ENCODE measurements at places on chromosomes 1 and 21.

- no peak for DNase-seq
Observed at GRCh38 chr1:214441119-214441518, 110.3 kb downstream of the PTPN14 start.

DNA sequence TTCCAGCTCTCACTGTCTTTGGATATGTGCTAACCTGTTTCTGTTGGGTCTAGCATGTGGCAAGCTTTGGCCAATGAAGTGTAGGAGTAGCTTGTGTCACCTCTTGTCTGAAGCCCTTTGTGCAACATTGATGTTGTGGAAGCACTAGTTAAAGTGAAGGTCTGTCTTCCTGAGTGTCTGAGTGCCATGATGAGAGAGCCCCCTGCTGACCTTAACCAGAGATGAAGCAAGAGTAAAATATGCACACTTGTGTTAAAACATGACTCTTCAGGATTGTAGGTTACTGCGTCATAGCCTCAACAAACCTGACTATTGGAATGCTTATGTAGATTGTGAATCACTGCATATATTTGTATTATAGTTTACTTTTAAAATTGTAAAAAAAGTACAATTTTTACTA, 103.7 kb downstream of the NCAM2 start:
- no peak for DNase-seq

DNA sequence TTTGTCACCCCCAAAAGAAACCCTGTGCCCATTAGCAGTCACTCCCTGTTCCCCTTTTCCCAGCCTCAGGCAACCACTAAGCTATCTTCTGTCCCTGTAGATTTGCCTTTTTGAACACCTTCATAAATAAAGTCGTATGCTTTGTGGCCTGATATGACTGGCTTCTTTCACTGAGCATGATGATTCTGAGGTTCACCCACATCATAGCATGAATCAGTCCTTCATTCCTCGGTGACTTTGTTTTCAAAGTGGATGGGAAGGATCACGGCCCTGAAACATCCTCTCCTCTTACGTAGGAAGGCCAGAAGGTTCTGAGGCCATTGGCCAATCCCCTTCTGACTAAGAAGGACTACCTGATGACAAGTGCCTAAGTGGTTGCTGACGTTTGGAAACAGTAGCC, 39.1 kb downstream of the NIPAL3 start:
- no peak for DNase-seq

DNA sequence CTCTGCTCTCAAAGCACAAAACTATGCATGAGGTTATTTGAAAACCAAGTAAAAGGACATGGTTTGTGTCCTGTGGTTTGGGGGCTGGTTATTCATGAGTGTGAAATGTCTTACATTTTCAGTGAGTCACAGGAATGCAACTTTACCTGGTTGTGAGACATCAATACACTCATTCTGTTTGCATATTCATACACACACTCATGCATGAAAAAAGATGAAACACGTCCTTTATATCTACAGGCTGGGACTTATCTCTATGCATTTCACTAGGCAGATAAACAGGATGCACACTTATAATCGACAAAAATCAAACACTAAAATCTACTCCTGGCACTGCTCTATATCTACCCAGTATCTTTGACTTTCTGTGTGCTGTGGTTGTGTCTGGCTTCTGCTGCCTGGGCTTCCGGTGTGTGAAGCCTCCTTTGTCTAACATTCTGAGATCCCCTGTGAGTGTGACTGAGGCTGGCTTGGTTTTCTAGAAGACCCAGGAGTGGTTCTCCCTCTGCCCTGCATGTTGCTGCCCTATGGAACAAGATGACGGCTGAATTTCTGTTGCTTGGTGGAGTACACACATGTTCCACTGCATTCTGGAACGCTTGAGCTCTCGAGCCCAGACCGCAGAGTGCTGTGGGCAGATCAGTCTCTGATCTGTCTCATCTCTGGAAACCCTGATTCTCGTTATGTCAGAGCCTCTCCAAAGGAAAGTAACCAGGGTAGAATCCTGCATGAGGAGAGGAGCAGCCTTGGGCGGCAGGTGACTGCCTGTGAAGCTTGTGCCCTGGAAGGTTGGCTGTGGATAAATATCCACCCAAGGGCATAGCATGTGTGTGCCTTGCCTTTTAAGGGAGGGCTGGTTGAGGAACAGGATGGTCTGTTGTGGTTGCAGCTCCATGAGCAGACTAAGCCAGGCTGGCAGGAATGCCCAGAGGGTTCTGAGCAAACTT, 19.7 kb upstream of the FASLG start:
- DNase-seq: no peak

DNA sequence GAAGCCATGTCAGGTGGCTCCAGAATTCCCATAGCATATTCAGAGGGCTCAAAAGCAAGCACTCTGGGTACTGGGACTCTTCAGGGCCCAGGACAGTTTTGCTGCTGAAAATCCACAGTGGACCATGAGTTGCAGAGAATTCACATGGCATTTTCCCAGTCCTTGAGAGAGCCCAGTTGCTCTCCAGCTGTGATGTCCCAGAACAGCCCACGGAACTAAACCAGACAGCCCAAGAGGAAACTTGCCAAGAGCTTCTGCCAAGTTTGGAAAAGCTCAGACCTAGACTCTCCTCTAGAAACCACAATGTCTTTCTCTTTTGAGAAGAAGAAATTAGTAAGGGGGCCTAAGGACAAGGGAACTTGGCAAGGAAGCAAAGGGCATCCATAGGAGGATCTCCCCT, 69.4 kb downstream of the RGS2 start:
- no peak for DNase-seq

GRCh38 chr1:225933072-225933471, 7.9 kb downstream of the LEFTY2 start:
- DNase-seq: no peak

GRCh38 chr1:222064388-222065211, 322.7 kb upstream of the DUSP10 start:
- peak; percentile 57 for DNase-seq

DNA sequence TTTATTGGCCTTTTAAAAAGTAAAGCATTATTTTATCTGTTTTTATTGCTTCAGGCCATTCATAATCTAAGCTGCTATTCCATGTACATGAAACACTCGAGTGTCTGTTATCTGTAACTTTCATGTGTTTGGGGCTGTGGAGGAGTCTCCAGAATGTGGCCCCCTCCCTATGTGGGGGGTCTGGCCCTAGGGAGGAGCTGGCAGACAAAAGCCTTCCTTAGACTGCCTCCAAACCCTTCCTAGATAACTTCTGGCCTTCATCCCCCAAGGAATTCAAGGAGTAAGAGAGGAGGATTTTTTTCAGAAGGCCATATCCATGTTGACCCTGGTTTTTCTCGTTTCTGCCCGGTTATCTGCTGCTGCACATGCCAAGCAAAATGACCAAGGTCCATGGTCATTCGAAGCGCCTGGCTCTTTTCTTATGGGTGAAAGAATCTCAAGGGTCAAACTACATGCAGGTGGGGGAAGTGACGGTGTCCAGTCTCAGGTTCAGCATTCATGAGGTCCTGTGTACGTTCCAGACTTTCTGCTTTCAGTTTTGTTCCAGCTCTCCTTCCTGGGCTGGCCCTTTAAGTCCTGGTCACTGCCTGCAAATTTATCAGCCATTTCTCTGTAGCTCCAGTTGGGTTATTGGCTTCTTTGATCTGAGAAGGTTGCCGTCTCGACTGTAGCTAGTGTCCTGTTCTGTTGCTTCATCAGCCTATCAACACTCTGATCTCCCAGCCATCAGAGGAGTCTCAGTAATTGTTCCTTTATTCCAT, 8.3 kb downstream of the TENT5C start:
- DNase-seq: no peak

DNA sequence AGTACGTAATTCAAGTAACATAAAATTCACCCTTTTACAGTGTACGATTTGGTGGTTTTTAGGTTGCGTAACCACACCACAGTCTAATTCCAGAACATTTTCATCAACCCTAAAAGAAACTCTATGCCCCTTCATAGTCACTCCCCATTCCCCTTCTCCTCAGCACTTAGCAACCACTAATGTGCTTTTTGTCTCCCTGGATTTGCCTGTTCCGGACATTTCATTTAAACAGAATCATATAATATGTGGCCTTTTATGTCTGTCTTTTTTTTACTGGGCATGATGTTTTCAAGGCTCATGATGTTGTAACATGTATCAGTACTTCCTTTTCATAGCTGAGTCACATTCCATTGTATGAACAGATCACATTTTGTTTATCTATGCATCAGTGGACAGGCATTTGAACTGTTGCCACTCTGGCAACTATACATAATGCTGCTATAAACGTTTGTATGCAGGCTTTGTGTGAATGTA, 20.8 kb downstream of the OBSCN start:
- peak; percentile 82 for DNase-seq

- DNase-seq: no peak
Observed at GRCh38 chr1:96521994-96522760, 199.4 kb upstream of the PTBP2 start.

- DNase-seq: peak; percentile 75
Observed at GRCh38 chr1:26788836-26789611, 1.3 kb downstream of the PIGV start.

DNA sequence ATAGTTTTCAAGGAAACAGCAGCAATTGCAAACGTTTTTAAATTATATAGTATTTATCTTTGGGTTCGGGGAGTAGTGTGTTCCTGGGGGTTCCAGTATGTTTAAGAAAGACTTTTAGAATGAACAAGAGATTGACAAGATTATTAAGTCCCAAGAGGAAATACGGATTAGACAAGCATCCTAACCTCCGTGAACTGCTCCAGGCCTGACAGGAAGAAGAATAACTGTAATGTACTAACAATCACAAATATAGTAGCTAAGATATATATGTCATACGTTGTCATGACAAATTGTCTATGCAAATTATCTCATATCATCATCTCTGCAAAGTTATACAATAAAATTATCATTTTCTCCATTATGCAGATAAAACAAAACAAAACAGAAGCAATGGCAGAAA, 1397.2 kb downstream of the MRPL39 start:
- DNase-seq: no peak

- DNase-seq: peak; percentile 8
Observed at GRCh38 chr1:184563308-184563707, 176.5 kb downstream of the C1orf21 start.

DNA sequence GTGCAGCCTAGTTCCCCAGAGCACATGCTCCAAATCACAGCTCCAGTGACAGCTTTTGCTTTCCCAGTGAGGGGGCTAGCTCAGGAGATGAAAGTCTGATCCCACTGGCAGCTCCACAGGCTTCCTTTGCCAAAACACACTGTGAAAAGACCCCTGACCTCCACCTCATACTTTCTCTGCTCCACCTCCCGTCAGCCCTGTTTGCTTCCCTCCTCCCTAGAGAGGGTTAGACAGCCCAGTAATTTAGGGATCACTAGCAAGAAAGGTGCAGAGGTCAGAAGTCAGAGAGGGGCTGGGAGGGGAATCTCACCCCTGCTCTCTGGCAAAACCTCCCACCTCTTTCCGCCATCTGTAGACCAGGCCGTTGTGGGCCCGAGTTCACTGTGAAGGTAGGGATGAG, 62.8 kb downstream of the PLXNA2 start:
- DNase-seq: no peak

DNA sequence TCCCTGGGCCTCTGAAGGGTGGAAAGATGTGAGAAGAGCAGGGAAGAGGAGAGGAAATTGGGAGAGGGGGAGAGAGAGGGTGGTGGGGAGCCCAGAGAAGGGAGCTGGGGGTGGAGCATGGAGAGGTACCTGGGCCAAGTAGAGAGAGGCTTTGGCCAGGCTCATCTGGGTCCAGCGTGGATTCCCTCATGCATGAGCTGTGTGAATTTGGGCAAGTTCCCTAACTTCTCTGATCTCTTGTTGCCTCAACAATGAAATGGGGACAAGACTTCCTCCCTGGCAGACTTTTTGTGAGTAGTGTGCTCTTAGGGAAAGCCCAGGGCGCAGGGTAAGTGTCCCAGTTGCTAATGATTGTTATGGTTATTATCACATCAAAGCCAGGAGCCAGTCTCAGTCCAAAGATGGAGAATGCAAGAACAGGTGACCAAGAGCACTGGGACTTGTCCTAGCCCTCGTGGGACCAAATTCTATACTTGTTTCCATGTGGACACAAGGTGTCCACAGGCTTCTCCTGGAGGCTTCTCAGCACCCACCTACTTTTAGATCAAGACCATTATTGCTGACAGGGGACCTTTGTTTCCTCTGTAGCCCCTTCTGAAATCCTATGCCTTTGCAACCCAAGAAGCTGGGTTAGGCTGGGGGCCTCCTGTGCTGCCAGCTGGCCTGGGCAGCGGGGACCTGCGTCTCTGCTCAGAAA, 13.9 kb downstream of the IL6R start:
- DNase-seq: no peak

GRCh38 chr1:88897070-88897730, 5.8 kb upstream of the GTF2B start:
- no peak for DNase-seq

- no peak for DNase-seq
Observed at GRCh38 chr1:201731592-201731991, 97.4 kb upstream of the IPO9 start.

DNA sequence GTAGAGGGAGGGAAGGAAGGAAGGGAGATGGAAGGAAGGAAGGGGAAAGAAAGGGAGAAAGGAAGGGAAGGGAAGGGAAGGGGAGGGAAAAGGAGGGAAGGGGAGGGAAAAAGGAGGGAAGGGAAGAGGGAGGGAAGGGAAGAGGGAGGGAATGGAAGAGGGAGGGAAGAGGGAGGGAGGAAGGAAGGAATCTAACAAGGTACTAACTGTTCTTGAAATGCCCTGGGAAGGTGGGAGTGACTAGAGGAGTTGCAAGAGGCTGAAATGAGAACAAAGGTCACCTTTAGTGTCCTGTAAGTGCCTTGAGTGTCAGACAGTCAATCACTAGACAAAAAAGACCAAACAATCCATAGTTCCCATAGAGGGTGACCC, 2.3 kb upstream of the ATP2B4 start:
- DNase-seq: no peak

- DNase-seq: no peak
Observed at GRCh38 chr1:98119796-98120195, 199.0 kb upstream of the DPYD start.

DNA sequence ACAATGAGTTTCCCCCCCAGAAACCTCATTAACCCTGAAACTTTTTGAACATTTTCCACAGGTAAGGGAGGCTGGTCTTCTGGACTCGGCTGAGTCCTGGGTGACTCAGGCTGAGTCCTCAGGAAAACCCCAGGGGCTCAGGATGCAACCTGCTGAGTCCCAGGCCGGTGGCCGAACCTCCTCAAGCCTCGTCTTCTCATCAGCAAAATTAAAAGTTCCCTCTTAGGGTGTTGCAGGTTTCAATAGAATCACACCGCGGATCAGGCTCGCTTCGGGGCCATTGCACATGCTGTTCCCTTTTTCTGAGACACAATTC, 35.0 kb upstream of the GRHL3 start:
- DNase-seq: no peak

DNA sequence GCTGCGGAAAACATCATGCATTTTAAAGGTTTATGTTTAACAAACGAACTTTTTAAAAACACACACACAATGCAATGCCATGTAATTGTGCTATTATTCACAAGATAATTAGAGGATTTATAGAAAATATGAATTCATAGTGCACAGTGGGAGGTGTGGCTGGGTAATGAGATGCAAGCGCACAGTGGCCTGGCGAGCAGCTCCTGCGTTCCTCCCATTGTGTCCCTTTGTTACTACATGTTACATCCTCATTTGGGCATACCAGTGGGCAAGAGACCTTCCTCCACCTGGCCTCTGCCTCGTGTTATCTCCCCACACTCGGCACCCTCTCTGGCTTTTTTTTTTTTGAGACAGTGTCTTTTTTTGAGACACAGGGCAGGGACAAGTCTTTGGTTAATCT, 30.0 kb upstream of the TENT5B start:
- DNase-seq: no peak
